Stimulated activated CD4-positive, alpha-beta T cell treated with anti-CD3 and anti-CD28 coated beads, Interleukin-1b, Interleukin-23, amount 100 ng/mL, for 1 hour (primary cell): ENCODE measurements at places on chromosomes 4 and X.

- peak; percentile 1 for DNase-seq
Observed at GRCh38 chrX:30831082-30831481, 58.0 kb downstream of the TAB3 start.

- DNase-seq = no peak
Observed at GRCh38 chrX:64894454-64895038, 81.7 kb downstream of the ZC4H2 start.

- no peak for DNase-seq
Observed at GRCh38 chr4:152243896-152244595, 291.8 kb downstream of the FBXW7 start.

DNA sequence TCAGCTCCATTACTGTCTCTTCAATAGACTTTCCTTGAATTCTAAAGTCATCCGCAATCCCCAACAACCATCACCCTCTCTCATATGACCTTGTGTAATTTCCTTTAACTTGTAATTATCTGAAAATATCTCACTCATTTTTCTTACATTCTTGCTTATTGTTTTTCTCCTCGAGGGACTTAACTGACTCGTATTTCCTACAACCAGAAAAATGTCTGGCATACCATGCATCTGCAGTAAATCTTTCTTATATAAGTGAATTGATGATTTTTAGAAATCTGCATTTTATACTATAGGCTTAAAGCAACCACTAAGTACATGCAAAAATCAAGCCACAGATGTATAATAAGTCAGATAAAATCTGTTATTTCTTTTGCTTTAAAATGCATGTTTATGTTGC, 276.7 kb downstream of the UNC5C start:
- DNase-seq = no peak

- DNase-seq = no peak
Observed at GRCh38 chr4:90476586-90476985, 349.4 kb downstream of the CCSER1 start.

- DNase-seq = no peak
Observed at GRCh38 chrX:108025954-108026600, 18.8 kb upstream of the VSIG1 start.

DNA sequence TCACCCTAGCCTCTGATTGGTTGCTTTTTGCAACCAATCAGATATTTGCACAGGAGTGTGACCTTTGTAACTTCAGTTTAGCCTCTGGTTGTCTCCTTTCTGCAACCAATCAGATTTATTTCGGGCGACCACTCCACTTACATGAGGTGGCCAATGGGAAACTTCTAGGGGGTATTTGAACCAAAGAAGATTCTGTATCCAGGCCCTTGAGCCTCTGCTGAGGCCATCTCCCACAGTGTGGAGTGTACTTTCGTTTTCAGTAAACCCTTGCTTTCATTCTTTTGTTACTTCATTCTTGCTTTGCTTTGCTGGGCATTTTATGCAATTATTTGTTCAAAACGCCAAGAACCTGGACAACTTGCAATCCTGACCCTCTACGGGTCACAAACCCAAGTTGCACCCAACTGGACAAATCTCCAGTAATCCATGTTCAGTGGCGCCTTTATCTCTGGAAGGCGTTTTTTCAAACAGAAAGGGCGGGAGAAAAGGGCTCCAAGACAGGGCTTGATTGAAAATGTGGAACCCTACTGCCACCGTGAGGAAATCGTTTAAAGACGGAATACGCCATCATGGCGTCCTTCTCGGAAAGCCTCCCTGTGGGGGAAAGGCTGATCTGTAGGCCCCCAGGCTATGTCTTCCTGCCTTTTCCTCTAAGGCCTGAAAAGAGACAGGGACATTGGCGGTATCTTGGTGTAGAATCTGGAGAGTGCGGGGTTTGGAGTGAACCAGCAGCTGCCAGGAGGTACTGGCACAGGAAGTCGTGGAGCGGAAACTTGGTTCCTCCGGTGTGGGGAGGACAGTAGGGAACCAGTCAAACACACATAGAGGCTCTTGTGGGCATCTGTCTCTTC, 184.6 kb downstream of the OR13H1 start:
- DNase-seq = no peak

DNA sequence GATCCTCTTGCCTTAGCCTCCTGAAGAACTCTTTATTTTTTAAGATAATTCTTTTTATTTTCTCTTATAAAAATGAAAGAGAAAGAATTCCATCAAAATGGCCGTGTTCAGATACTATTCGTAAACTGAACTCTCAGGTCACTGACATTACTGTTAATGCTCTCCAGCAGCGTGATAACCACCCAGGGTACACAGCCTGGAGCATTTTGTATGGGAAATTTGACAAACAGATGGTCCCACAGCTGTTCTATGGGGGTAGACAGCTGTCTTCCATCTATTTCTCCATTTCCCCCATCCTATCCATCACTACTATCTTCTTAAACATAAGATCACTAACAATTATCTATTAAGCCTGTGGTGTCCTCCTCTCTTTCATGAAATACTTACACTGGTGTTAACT, 47.8 kb downstream of the SYNPO2 start:
- DNase-seq = no peak

GRCh38 chr4:156196722-156197121, 243.1 kb upstream of the CTSO start:
- DNase-seq = no peak

- DNase-seq = no peak
Observed at GRCh38 chrX:41737065-41737464, 13.1 kb downstream of the GPR82 start.

DNA sequence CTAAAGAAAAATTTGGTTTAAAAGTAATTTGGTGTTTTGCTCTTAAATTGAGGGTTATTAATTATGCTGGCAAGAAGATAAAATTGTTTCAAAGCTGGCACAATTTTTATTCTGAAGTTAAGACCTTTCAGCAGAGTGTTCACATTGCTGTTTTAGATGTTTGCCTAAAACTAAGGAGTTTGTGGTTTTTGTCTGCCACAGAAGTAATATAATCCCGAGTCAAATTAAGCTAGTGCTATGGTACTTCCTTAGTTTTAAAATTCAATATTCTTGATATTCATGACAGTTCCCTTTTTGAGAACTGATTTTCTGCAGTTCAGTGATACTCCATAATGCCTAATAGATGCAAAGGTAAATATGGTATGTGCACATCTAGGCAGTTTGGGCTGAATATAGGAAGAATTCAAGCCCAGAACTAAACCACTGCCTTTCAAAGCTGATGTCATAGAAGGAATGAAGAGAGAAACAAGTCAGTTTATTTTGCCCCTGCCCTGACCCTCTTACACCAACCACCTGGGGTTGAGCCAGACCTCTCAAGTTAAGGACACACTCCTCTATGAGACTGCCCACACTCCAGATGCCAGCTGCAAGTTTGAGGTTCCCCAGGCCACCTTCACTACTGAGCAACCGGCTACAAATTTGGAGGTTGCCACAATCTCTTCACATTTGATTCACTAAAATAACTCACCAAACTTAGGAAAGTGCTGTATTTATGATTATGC, 32.1 kb upstream of the VEGFC start:
- DNase-seq = no peak

- no peak for DNase-seq
Observed at GRCh38 chr4:52660643-52661042, 1.5 kb upstream of the USP46 start.

- DNase-seq = no peak
Observed at GRCh38 chr4:24443200-24443599, 141.2 kb downstream of the DHX15 start.

DNA sequence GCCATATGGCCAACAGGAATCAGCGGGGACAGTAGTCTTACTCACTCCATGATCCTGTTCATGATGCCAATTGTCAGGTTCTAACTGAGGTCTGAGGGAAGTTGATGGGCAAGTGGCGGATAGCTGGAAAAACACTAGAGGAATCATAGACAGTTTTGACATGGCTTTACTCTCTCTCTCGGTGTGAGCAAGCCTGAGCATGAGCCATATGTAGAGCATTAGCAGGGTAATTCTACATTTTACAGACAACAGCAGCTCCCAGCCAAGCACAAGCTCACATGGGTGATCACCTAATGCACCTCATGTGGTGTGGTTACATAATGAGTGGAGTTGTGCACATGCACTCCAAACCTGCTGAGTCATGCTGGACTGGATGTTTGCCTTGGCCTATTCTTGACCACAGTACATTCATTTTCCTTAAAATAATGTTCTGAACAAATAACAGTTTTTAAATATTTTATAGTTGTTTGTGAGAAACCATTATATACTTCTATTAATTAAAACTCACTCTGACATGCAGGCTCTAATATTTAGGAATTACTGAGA, 429.2 kb downstream of the GPAT3 start:
- DNase-seq = no peak

DNA sequence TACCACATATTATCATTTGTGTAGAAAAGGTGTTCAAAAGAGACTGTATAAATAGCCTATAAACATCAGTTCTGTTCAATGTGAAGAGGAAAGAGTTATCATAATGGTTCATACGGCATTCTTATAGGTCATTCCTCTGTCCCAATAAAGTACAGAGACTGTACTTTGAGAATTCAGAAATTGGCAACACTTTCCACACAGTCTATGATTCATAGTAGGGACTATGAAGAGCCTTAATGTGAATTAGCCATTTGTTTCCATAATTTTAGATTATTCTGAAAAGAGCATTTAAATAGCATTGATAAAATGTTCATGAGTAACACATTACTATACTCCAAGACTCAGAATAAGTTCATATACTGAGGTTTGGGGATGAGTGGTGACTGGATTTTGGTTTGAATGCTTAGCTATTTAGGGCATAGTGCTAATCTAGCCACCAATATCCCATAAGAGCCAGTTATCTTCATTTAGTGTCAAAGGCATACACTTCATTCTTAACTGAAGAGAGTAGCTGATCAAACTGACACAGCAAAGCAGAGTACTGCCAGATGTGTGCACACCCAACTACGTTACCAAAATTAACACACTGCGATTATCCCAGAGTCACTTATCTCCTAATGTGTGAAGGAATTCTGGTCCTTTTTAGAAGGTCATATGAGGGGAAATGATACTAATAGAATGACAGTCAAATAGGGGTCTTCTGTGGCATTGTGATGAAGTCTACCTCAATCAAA, 10.2 kb downstream of the ANK2 start:
- DNase-seq = no peak

DNA sequence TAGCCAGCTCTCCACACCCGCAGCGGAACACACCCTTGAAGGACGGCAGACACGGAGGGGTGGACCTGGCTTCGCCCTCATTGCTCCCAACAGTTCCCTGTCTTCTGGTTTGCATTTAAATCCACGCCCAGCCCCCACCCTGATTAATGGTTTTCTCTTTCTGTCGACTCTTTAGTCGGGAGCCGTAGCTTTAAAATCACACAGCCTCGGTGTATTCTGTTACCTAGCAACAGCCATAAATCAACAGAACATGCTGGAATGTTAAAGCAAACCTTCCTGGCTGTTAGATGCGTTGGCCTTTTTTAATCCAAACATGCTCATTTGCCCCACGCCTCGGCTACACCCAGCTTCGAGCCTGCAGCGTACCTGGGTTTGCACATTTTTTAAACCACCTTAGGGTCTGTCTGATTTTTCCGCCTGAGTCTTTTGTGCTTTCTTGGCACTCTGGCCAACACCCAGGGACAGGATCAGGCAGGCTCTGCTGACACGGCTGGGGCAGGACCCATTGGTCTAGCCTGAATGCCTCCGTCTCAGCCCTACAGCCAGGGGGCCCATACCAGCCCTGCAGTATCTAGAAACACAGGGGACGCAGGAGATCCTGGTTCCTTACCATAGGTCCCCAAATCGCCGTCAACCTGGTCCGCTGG, 21.4 kb upstream of the PPP2R2C start:
- DNase-seq = no peak

DNA sequence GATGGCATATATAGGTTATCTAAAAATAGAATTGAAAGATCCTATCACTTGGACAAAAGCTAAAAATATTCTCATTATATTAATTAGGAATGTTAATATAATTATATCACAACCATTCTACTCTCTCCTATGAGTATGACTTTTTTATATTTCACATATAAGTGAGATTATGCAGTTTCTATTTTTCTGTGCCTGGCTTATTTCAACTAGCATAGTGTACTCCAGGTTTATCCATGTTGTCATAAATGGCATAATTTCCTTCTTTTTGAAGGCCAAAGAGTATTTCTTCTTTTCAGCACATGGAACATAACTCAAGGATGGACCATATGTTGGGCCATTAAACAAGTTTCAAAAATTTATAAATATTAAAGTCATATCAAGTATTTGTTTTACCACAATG, 421.2 kb upstream of the CTSO start:
- DNase-seq = no peak

DNA sequence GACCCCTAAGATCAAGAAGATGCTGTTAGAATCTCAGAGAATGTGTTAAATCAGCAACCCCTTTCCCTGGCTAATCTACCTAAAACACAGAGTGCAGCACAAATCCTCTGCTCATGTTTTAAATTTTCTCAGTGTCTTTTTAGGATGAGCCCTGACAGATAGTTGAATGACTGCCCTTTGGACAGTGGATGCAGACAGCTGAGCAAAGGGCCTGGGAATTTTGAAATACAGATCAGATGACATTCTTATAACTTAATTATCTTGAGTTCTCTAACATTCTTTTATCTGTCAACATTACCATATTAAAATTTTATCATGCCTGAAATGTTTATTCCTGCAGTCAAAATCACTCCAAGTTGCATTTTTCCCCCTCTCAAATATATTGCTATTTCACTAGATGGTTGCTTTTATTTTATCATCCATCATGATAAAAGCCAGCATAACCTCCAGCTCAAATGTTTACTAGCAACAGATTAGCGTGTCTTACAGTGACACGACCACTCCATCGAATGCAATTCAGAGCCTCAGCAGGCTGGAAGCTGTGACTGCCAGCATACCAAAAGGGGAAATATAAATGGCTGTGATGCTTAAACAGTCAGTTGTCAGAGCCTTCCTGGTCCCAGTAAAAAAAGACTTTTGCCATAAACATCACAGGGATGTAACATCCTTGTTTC, 22.8 kb upstream of the ARHGAP24 start:
- no peak for DNase-seq

DNA sequence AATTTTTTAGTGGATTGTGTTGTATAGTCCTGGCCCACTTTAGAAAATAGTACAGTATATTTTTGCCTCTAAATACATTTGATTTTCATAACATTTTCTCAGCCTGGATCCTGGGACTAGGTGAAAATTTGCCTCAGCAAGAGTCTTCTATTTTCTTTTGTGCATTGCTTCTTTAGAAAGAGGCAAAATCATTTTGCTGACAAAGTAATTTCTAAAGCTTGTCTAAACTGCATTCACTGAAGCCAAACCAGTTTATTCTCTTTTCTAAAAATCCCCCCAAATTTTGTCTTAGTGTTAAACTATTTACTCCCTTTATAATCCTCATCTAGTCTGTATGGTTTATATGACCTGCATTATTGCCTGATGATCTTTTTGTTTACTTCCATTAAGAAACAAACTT, 326.3 kb downstream of the C4orf33 start:
- DNase-seq = no peak

DNA sequence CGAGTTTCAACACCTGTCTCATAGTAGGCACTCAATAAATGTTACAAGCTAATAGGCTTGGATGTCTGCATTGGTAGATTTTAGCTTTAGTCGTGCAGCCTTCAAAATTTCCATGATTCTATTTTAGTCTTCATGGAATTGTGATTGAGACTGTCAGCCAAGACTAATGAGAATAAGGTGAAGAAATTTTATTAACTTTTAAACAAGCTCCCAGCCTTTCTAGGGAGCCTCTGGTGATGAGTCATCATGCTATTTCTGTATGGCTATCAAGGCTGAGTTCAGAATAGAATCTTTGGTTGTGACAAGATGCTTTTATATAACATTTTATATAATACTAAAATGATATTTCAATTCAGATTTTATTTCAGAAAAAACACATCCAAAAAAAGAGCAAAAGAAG, 685.8 kb downstream of the GABRG1 start:
- DNase-seq = no peak

GRCh38 chr4:1031956-1032795, 20.8 kb downstream of the FGFRL1 start:
- DNase-seq = no peak

- no peak for DNase-seq
Observed at GRCh38 chrX:133335027-133335426, 80.3 kb downstream of the GPC4 start.
